Right atrium auricular region (tissue), 2 donors: ENCODE measurements at places on chromosomes 7 and 10. TPM values are rescaled to one million over a fixed set of nuclear protein-coding genes. Genes with fewer than 3 reads are reported as not detected.

DNA sequence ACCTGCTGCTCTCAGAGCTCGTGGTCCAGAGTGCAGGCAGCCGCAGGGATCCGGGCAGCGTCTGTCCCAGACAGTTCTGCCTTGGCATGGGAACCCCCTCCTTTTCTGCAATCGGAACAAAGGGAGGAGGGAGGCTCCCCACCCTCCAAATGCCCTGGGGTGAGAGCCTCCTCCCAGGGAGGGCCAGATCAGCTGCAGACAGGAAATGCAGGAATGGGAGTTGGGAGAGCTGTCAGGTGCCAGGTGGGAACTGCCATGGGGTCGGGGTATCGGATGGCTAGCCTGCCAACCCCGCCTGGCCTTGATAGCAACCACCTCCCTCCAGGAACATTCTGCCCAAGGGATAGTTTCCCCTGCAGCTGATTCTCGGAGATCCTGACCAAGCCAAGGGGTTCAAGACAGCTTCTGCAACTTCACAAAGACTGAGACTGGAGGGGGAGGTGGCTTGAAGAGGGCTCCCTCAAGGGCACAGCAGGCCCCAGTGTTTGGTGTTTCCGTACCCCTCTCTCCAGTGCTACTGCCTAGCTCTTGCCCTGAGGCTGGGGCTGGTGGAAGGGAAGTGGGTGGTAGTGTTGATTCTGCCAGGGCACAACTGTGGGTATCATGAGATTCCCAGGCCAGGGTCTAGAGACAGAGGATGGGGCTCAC lies at the start of gene CALML5:
CALML5 (minus strand) TSS at position 78 of the 648 bp plus-strand sequence. CDS start 132 bp downstream, outside the sequence.
- H3K4me3 ChIP-seq: no peak within 1 kb of the TSS
- no peaks in the 10 kb centered on the region for H3K4me1 ChIP-seq
- H3K27ac ChIP-seq: no peak within 1 kb of the TSS

DNA sequence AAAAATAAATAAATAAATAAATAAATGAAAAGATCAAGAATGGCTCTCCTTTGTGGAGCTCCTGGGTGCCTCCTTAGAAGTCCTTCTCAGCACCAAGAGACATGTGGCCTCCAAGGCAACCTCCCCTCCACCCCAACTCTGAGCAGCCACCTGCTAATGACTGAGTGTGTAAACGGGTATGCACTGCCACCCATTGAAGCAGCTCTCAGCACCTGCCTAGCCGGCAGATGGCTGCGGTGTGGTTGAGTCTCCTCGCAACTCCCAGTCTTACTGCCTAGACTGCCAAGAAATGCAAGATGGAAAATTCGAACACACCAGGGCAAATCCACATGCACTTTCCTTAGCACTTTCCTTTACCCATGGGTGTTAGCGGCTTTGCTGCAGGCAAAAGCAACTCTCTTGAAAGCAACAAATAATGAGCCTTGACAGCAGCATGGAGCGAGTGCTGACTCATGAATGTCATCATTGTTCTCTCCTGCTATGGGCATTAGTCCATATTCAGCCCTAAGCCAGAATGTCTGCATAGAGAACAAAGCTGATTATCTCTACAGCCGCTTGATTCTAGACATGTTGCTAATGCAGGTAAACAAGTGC lies 913.9 kb upstream of the AUTS2 start:
- H3K4me3 ChIP-seq: no peak overlapping the region
- H3K36me3 ChIP-seq: no peaks in the 10 kb centered on the region
- DNase-seq: no peak
- no peaks in the 10 kb centered on the region for H3K4me1 ChIP-seq
- H3K27me3 ChIP-seq: no peaks in the 10 kb centered on the region

Gene GPR15LG
- not detected for total RNA-seq

Gene XRCC2
- 0.20 TPM for total RNA-seq

GRCh38 chr10:836782-837181 lies 94.7 kb downstream of the LARP4B start:
- no peak overlapping the region for H3K27ac ChIP-seq
- H3K36me3 ChIP-seq: peaks cover 30% of the 10 kb centered on the region
- H3K27me3 ChIP-seq: no peaks in the 10 kb centered on the region
- H3K4me1 ChIP-seq: no peaks in the 10 kb centered on the region

- H3K27ac ChIP-seq: peak overlapping the region; percentile 17
Observed at GRCh38 chr10:34526186-34526585, 288.9 kb downstream of the PARD3 start.

Gene SERPINE1
- total RNA-seq: 28.0 TPM

DNA sequence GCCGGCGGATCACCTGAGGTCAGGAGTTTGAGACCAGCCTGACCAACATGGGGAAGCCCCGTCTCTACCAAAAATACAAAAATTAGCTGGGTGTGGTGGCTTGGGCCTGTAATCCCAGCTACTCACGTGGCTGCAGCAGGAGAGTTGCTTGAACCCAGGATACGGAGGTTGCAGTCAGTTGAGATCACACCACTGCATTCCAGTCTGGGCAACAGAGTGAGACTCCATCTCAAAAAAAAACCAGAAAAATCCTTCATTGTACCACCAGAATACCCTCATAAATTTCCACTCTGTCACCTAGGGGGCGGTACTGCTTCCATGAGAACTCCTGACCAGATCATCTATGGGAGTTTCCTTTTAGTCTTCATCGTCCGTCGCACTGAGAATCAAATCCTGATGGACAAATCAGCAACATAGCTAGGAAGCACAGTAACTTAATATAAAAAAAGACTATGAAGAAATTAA lies 225.8 kb upstream of the KLF14 start:
- no peak overlapping the region for H3K27ac ChIP-seq
- no peak for DNase-seq
- no peaks in the 10 kb centered on the region for H3K4me1 ChIP-seq
- no peak overlapping the region for H3K4me3 ChIP-seq
- H3K36me3 ChIP-seq: peaks cover 13% of the 10 kb centered on the region

DNA sequence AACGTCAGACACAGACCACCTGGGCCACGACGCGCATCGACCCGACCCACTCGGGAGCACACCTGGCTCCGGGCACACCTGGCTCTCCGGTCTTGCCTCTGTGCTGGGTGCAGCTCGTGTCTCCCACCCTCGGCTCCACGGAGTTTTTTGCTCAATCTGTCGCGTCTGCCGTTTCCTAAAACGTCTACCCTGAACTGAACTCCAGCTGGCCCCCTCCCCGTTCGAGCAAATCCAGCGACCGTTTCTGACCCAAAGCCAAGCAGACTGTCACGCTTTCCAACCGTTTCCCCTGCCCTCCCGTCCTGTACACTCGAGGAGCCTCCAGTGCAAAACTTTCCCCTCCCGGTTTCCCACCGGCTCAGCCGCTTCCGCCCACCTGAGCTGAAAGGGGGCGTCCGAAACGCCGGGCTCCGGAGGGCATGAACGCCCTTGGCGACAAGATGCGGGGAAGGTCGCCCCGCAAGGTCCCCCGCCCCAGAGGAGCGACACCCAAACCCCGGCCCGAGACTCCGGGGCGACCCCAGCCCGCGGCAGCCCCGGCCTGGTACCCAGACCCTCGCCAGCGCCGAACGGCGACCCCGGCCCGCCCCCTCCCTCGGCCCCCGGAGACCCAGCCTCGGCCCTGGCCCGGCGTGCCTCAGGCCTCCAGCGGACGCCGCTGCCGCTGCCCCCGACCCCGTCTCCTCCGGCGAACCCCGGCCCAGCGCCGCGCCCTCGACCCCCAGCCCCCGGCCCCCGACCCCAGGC lies 557 bp downstream of the CYTH3 start:
- H3K4me3 ChIP-seq: peak overlapping the region; percentile 92
- H3K36me3 ChIP-seq: no peaks in the 10 kb centered on the region
- DNase-seq: no peak
- H3K27ac ChIP-seq: peak overlapping the region; percentile 93
- H3K4me1 ChIP-seq: peaks cover 34% of the 10 kb centered on the region
- no peaks in the 10 kb centered on the region for H3K27me3 ChIP-seq

GRCh38 chr10:128302808-128303207 lies 176.6 kb upstream of the MKI67 start:
- peaks cover 5% of the 10 kb centered on the region for H3K4me1 ChIP-seq
- no peaks in the 10 kb centered on the region for H3K36me3 ChIP-seq
- no peak overlapping the region for H3K4me3 ChIP-seq
- DNase-seq: no peak

DNA sequence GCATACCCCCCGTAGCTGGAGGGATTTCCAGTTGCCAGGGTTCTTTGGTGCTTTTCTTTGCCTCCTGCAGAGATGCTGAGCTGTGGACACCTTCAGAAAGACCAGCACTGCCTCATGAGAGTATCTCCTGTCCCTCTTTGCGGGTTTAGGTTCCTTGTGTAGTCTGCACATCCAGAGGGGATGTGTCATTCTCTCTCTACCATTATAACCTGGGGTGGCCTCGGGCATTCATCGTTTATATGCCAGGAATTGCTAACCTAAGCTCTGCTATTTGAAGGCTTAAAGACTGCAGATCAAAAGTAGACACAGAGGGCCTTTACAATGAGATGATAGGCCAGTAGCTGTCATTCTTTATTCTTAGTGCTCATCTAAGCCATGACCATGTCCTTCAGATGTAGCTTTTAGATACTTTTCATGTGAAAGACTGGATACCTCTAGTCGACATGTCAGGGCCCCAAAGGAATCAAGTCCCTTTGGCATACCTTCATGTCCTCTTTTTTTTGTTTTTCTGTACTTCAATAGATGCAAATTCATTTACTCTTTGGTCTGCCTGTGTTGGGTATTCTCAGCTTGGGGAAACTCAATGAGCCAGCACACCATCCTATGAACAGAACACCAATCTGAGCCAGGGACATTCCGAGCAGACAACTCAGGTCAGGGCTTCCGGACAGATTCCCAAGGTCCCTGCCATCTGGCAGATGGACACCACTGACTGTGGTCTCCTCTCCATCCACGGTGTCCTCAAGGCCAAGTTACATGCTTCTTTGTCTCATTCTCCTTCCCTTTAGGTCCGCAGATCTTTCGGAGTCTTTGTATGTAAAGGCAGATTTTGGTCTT lies 129.3 kb downstream of the NRF1 start:
- no peak for DNase-seq
- no peak overlapping the region for H3K27ac ChIP-seq
- no peaks in the 10 kb centered on the region for H3K36me3 ChIP-seq

Gene ALOX5
- total RNA-seq: 16.0 TPM

DNA sequence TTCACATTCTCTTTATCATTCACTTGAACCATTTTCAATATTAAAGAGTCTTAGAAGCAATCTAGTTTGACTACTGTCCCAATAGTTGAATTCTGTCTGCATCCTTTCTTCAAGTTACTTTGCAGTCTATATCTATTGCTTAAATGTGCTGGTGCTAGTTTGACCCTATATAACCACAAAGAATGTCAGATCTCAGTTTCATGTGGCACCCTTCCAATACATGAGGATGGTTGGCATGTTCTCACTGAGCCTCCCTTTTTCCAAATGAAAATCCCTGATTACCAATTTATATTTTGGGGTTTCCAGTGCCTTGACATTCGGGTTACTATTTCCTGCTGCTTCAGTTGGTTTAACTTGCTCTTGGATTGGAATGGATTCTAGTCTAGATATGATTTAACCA lies 292.7 kb downstream of the EXOC4 start:
- H3K27ac ChIP-seq: no peak overlapping the region
- no peaks in the 10 kb centered on the region for H3K27me3 ChIP-seq
- no peak overlapping the region for H3K4me3 ChIP-seq
- DNase-seq: no peak
- H3K36me3 ChIP-seq: no peaks in the 10 kb centered on the region

Gene RBP3
- not detected for total RNA-seq

Gene MTURN
- total RNA-seq: 17.4 TPM

DNA sequence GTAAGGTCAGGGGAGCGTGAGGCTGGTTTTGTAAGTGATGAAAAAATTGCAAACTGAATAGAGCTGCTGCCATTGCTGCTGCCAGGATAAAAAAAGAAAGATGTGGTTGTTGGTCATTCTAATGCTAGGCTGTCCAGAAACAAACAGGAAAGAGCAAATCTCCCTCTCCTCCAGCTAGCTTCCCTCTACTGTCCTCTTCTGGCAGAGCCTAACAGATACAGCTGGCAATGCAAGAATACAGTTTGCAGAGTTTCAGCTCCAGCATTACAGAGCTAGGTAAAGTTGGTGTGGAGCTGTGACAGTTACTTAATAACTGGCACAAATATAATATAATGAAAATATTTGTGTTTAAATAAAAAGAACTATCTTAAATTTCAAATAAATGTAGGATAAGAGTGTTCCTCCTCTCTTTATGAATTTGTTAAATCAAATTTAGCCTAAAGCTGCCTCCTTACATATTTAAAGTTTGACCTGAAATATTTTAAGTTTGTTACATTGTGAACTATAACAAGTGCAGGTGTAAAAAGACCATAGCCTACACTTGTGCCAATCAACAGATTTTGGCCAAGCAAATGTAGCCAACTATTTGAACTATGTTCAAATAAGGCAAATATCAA lies 407.7 kb downstream of the SH2D4B start:
- no peaks in the 10 kb centered on the region for H3K36me3 ChIP-seq
- H3K27me3 ChIP-seq: no peaks in the 10 kb centered on the region
- peaks cover 5% of the 10 kb centered on the region for H3K4me1 ChIP-seq
- H3K27ac ChIP-seq: no peak overlapping the region
- no peak for DNase-seq
- no peak overlapping the region for H3K4me3 ChIP-seq

GRCh38 chr10:93337309-93337721 lies 144.8 kb downstream of the MYOF start:
- H3K36me3 ChIP-seq: peaks cover 22% of the 10 kb centered on the region
- H3K27ac ChIP-seq: no peak overlapping the region
- no peak for DNase-seq
- no peaks in the 10 kb centered on the region for H3K4me1 ChIP-seq

Gene SYT15
- total RNA-seq: 2.7 TPM

- no peaks in the 10 kb centered on the region for H3K36me3 ChIP-seq
- no peak for DNase-seq
- H3K4me1 ChIP-seq: peaks cover 12% of the 10 kb centered on the region
- no peaks in the 10 kb centered on the region for H3K27me3 ChIP-seq
- no peak overlapping the region for H3K27ac ChIP-seq
Observed at GRCh38 chr7:30986738-30987137, 23.0 kb downstream of the GHRHR start.

DNA sequence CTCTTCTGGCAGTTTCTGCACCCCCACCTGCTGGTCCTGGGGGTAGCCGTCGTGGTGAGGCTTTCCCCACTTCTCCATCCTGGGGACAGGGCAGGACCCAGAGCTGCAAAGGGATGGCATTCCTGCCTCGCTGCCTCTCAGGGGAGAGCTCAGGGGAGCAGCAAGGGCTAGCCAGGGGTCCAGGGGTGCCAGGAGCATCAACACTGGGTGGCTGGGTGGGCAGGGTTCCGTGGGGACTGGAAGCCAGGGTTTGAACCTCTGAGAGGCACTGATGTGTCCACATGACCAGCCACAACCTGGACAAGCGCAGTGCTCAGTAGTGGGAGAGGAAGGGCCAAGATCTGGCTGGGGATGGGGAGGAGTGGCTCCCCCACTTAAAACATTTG lies 5.6 kb downstream of the ABCB8 start:
- H3K4me3 ChIP-seq: no peak overlapping the region
- H3K27ac ChIP-seq: no peak overlapping the region
- H3K36me3 ChIP-seq: peaks cover 25% of the 10 kb centered on the region
- no peaks in the 10 kb centered on the region for H3K27me3 ChIP-seq

- H3K27ac ChIP-seq: no peak overlapping the region
- H3K36me3 ChIP-seq: no peaks in the 10 kb centered on the region
- no peaks in the 10 kb centered on the region for H3K27me3 ChIP-seq
- no peak for DNase-seq
- no peaks in the 10 kb centered on the region for H3K4me1 ChIP-seq
- no peak overlapping the region for H3K4me3 ChIP-seq
Observed at GRCh38 chr10:62399211-62399610, 25.0 kb downstream of the ZNF365 start.
